Endothelial cell of umbilical vein (primary cell): ENCODE measurements at places on chromosomes 7 and 10. TPM values are rescaled to one million over a fixed set of nuclear protein-coding genes. Genes with fewer than 3 reads are reported as not detected.

DNA sequence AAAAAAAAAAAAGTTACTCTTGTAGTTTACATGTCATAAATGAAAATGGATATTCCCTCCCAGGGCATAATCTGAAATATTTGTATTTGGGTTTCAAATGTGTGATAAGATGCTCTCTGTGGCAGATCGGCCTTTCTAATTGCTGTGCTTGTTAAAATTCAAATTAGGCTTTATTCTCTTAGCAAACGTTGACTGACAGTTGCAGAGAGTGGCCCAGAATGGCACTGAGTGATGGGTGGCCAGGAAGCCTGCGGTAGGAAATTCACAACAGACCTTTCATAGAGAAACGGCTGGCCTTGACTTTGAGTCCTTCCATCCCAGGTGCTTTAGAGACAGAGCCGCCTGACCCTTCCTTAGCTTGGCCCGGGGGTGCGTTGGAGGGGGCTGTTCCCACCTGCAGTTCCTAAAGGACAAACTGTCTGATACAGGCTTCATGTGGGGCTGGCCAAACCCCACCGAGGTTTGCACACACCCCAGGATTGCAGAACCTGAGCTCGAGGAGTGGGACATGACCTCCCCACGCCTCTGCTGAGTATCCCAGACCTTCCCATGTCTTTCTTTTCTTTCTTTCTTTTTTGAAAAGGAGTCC, 152.7 kb downstream of the CUX1 start:
- DNase-seq: no peak

DNA sequence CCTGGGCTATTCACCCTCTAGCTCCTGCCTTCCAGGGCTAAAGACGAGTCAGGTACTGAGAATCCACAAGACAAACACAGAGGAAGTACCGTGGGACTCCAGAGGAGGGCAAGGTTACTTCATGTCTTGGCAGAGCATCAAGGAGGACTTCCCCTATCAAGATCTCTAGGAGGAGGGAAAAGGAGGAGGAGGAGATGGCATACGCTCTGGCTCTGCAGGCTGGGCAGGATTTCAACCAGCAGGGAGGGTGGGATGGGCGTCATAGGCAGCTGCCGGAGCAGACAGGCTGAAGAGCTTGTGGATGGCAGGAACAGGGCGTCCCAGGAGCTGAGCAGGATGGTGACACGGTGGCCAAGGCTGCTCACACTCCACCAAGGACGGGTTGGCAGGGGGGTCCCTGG, 21.3 kb downstream of the MDH2 start:
- DNase-seq: peak; percentile 61

- DNase-seq: peak; percentile 51
These were observed 250.9 kb downstream of the PTEN start for GRCh38 chr10:88114368-88114767.

Gene ANAPC16
- 32.2 and 38.1 TPM in 2 replicates for polyA plus RNA-seq

Gene RNF133
- not detected in 2 replicates for polyA plus RNA-seq
